Effector memory CD8-positive, alpha-beta T cell (primary cell): ENCODE measurements at places on chromosomes 2 and 18.
A peak's percentile ranks its signal among the peaks of the same experiment; 100 is the strongest.

GRCh38 chr18:27223526-27224291, 38.6 kb upstream of the CHST9 start:
- DNase-seq, result no peak
- no peaks in the 10 kb centered on the region for H3K27me3 ChIP-seq
- H3K27ac ChIP-seq, result no peak overlapping the region
- H3K4me1 ChIP-seq, result no peaks in the 10 kb centered on the region
- H3K4me3 ChIP-seq, result no peak overlapping the region
- H3K36me3 ChIP-seq, result no peaks in the 10 kb centered on the region

DNA sequence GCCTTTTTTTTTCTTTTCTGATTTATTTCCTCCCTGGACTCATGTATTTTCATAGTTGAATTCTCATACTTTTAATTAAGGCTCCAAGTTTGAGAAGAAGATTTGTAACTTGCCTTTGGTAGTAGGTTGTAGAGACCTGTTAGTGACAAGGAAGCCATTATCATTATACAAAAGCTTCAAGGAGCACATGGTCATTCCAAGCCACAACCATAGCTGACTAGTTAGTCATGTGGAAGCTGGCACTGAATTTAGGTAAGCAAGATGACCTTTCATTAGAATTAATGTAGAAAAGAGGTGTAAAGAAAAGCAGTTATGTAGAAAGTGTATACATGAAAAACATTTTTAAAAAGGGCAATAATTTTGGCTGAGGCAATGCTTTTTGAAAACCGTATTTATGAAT, 89.7 kb downstream of the LRP1B start:
- H3K27ac ChIP-seq, result no peak overlapping the region
- no peak for DNase-seq
- H3K36me3 ChIP-seq, result no peaks in the 10 kb centered on the region
- H3K4me1 ChIP-seq, result no peaks in the 10 kb centered on the region

- no peaks in the 10 kb centered on the region for H3K36me3 ChIP-seq
- H3K4me3 ChIP-seq, result no peak overlapping the region
- no peak for DNase-seq
- H3K27me3 ChIP-seq, result no peaks in the 10 kb centered on the region
- H3K4me1 ChIP-seq, result peaks cover 4% of the 10 kb centered on the region
Measured at GRCh38 chr2:144071461-144071860, 448.5 kb downstream of the ZEB2 start.

- DNase-seq, result no peak
- no peak overlapping the region for H3K4me3 ChIP-seq
- H3K27ac ChIP-seq, result no peak overlapping the region
- H3K36me3 ChIP-seq, result no peaks in the 10 kb centered on the region
Measured at GRCh38 chr2:146818122-146818521, 1026.7 kb upstream of the ACVR2A start.

GRCh38 chr18:73316513-73316912, 448.7 kb upstream of the NETO1 start:
- H3K4me3 ChIP-seq, result no peak overlapping the region
- no peaks in the 10 kb centered on the region for H3K4me1 ChIP-seq
- H3K36me3 ChIP-seq, result no peaks in the 10 kb centered on the region

DNA sequence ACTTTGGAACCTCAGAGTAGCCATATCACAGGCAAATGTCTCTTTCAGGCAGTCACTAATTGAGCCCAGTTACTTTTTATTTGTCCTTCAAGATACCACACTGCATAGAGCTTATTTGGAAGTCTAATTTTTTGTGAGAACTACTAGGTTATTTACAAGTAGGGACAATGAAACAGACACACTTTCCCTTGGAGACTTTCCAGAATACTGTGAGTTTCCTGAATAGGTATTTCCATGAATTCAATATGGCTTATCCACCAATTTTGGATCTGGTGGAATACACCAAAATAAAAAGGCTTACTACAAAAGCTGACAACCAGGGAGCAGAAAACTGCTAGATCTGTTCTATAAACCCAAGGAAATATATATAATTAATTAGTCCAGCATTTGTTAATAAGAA, 83.3 kb downstream of the NRXN1 start:
- H3K4me3 ChIP-seq, result no peak overlapping the region
- H3K27me3 ChIP-seq, result no peaks in the 10 kb centered on the region
- H3K27ac ChIP-seq, result no peak overlapping the region
- no peaks in the 10 kb centered on the region for H3K4me1 ChIP-seq
- no peaks in the 10 kb centered on the region for H3K36me3 ChIP-seq
- DNase-seq, result no peak

DNA sequence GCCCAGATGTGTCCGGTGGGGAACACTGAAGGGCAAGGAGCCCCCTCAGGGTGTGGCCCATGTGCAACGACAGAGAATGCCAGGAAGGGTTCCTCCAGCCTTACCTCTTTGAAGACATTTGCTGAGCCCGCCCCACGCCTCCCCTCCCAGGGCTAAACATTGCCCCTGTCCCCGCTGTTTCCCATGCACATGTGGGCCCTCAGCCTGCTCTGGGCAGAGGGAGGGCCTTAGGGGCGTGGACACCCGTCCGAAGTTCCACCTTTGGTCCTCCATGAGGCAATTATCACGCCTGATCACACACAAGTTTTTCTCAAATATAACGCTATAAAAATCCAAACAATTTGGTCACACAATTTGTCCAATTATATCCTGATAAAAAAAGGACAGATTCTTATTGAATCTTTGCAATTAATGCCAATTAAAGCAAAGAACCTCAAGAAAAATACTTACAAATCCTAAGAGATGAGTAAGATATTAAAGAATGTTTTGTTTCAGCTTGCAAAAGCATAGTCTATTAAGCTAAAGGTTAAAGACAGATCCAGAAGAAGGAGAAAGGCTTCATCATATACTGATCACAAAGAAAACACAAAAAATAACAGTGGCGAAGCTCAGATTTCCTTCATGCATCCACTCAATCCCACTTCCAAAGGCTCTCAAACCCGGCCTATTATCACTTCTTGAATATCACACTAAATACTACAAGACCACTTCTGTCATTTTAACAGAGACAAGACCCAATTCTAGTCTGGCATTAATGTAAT, 55.2 kb upstream of the LDLRAD4 start:
- peaks cover 74% of the 10 kb centered on the region for H3K27me3 ChIP-seq
- no peak overlapping the region for H3K4me3 ChIP-seq
- DNase-seq, result no peak
- H3K27ac ChIP-seq, result no peak overlapping the region
- H3K36me3 ChIP-seq, result no peaks in the 10 kb centered on the region

DNA sequence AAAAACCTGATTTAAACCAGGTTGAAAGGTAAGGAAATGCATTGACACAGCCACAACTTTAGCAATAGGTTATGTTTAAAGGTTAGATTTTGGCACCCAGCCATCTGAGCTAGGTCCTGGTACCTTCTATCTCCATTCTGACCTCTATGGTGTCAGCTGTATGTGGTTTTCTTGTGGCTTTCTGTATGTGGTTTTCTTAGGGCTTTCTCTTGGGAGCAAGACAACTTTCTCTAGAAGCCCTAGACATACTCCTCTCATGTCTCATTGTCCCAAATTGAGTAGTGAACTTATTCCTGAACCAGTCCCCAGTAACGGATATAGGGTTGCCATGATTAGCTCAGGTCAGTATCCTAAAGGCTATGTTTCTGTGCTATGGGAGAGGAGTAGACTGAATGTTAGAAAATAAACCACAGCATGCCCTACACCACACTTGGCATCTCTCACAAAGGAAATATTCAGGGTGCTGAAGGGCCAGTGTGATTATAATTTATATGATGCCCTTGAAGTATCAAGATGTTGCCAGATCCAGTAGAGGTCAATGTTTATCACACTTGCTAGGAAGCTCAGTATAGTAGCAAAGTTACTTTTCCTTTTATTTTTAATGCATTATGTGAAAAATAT, 176.1 kb downstream of the CAPN13 start:
- H3K27ac ChIP-seq, result no peak overlapping the region
- no peak overlapping the region for H3K4me3 ChIP-seq
- no peaks in the 10 kb centered on the region for H3K27me3 ChIP-seq

DNA sequence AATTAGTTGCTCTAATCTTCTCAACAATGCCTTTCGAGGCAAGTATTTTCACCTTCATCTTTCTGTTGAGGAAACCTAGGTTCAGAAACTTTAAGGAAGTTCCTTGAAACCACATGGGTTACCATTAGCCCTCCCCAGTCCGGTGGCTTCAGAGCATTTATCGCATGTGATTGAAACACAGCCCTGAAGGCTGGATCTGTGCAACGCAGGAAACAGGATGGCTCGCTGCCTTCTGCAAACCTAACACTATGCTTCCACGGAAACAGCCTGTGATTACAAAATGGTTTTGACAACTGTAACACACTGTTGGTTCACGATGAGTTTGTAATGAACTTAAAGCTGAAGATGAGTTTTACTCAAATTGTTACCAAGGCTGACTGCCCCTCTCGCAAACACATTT, 68.5 kb downstream of the EPB41L3 start:
- no peak overlapping the region for H3K27ac ChIP-seq
- H3K36me3 ChIP-seq, result no peaks in the 10 kb centered on the region
- DNase-seq, result no peak
- H3K4me1 ChIP-seq, result no peaks in the 10 kb centered on the region
- H3K4me3 ChIP-seq, result no peak overlapping the region

DNA sequence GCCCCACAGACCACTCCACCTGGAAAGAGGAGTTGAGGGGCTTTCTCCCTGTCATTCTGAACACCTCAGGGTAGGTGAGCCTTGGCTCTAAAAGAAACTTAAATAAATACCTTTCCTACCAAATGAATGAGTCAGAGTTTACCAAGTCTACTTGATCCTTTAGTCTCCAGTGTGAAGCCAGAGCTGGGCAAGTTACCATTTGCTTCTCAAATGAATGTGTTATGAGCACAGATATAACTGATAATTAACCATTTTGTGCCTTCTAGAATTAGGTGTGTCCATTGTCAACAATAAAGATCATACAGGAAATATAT, 347.7 kb downstream of the KIAA1328 start:
- H3K4me3 ChIP-seq, result no peak overlapping the region
- no peak for DNase-seq
- no peaks in the 10 kb centered on the region for H3K4me1 ChIP-seq
- no peaks in the 10 kb centered on the region for H3K27me3 ChIP-seq
- peaks cover 9% of the 10 kb centered on the region for H3K36me3 ChIP-seq

- no peaks in the 10 kb centered on the region for H3K36me3 ChIP-seq
- H3K27me3 ChIP-seq, result peaks cover 32% of the 10 kb centered on the region
- H3K4me3 ChIP-seq, result peak overlapping the region; percentile 18
- H3K4me1 ChIP-seq, result peaks cover 5% of the 10 kb centered on the region
- DNase-seq, result no peak
Measured at GRCh38 chr18:57833441-57834101, 30.5 kb upstream of the ATP8B1 start.

- DNase-seq, result no peak
- peak overlapping the region; percentile 37 for H3K4me3 ChIP-seq
- no peak overlapping the region for H3K27ac ChIP-seq
- no peaks in the 10 kb centered on the region for H3K36me3 ChIP-seq
- peaks cover 3% of the 10 kb centered on the region for H3K4me1 ChIP-seq
Measured at GRCh38 chr2:104938231-104938941, 84.5 kb downstream of the POU3F3 start.

GRCh38 chr2:53286345-53286744, 481.3 kb upstream of the CHAC2 start:
- H3K4me3 ChIP-seq, result no peak overlapping the region
- H3K27me3 ChIP-seq, result no peaks in the 10 kb centered on the region
- no peak overlapping the region for H3K27ac ChIP-seq

- H3K27ac ChIP-seq, result no peak overlapping the region
- H3K4me3 ChIP-seq, result no peak overlapping the region
- H3K4me1 ChIP-seq, result peaks cover 8% of the 10 kb centered on the region
- H3K36me3 ChIP-seq, result peaks cover 6% of the 10 kb centered on the region
Measured at GRCh38 chr2:10161206-10161931, 38.8 kb downstream of the RRM2 start.

- no peak for DNase-seq
- no peaks in the 10 kb centered on the region for H3K36me3 ChIP-seq
- no peak overlapping the region for H3K27ac ChIP-seq
- no peaks in the 10 kb centered on the region for H3K4me1 ChIP-seq
- no peaks in the 10 kb centered on the region for H3K27me3 ChIP-seq
Measured at GRCh38 chr2:220374282-220374681, 746.9 kb downstream of the SLC4A3 start.

DNA sequence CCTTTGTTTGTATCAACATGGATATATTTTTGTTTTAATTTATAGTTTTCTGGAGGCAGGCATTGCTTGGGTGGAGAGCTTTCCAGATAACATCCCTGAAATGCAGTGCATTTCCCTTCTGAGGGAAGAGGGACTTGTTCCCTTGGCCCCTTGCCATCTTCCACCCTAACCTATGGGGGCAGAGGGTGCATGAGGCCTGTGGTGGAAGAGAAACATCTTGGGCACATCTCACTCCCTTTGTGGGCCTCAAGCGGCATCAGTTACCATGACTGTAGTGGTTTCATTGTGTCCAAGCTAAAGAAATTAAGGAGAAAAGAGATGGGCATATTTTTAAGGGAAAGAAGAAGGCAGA, 5.3 kb upstream of the RPL37A start:
- H3K4me3 ChIP-seq, result no peak overlapping the region
- no peak overlapping the region for H3K27ac ChIP-seq
- no peak for DNase-seq
- peaks cover 12% of the 10 kb centered on the region for H3K4me1 ChIP-seq
- H3K27me3 ChIP-seq, result no peaks in the 10 kb centered on the region

DNA sequence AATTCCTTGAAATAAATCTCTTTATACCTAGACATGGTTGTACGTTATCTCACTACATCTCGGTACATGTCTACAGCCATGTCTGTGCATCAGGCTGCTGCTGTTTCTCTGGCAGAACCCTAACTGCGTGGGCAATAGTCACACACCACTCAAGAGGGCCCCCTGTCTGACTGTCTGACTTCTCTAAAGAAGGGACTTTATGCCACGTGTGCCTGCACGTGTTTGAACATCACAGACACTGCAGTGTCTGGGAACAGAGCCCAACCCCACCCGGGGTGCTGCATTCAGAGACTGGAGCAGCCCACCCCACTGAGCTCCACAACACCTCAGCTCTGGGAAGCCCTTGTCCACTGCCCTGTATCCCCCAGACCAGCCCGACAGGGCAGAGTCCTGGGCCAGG, 55.0 kb downstream of the KIF1A start:
- H3K27ac ChIP-seq, result no peak overlapping the region
- no peak overlapping the region for H3K4me3 ChIP-seq
- no peaks in the 10 kb centered on the region for H3K27me3 ChIP-seq
- no peaks in the 10 kb centered on the region for H3K4me1 ChIP-seq

- no peak overlapping the region for H3K27ac ChIP-seq
- H3K4me3 ChIP-seq, result no peak overlapping the region
- peaks cover 4% of the 10 kb centered on the region for H3K36me3 ChIP-seq
- no peaks in the 10 kb centered on the region for H3K4me1 ChIP-seq
Measured at GRCh38 chr2:207123776-207124391, 41.9 kb downstream of the KLF7 start.

- peaks cover 3% of the 10 kb centered on the region for H3K4me1 ChIP-seq
- H3K36me3 ChIP-seq, result no peaks in the 10 kb centered on the region
- H3K27ac ChIP-seq, result no peak overlapping the region
- no peak for DNase-seq
- H3K4me3 ChIP-seq, result no peak overlapping the region
- no peaks in the 10 kb centered on the region for H3K27me3 ChIP-seq
Measured at GRCh38 chr18:3653851-3654441, 204.0 kb downstream of the TGIF1 start.
